ENCODE measurements at places on chromosomes 3 and 15.

- DNase-seq: peak; percentile 76
Observed at GRCh38 chr3:195094191-195094921, 176.6 kb downstream of the XXYLT1 start.

GRCh38 chr15:86558686-86559085 lies 479.0 kb downstream of the AGBL1 start:
- DNase-seq: no peak

DNA sequence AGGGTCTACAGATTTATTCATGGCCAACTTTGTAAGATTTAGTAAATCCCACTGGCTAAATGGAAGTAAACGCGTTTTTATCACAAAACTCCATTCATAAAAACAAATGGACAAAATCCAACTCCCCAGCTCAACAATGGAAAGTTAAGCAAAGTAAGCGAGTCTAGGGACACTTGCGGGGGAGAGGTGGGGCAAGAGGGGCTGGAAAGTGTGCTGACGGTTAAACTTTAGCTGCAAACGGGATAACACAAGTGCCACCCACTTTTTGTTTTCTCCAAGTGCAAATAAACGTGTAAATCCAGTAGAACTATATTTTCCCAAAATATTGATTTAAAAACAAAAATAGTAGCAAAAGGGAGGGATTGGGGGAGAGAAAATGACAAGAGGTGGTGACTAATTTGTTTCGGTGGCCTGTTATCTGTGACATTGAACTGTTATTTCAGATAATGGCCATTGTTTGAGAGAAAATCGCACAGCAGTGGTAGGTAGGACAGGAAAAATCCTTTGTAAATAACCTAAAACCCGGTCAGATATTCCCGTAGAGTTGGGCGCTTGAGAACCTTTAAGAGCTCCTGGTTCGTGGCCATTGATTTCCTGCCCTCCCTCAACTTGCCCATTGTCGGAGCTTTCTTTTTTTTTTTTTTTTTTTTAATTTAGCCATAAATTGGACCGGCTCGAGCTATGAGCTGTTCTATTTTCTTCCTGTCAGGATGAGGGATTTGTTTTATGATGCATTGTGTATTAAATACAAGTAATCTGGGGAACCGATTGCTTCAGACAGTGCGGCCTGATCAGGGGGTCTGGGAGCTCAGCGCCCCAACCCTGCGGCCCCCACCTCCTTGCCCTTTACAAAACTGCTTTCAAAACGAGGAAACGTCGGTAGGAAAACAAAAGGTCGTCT lies 514.8 kb downstream of the MECOM start:
- no peak for DNase-seq

DNA sequence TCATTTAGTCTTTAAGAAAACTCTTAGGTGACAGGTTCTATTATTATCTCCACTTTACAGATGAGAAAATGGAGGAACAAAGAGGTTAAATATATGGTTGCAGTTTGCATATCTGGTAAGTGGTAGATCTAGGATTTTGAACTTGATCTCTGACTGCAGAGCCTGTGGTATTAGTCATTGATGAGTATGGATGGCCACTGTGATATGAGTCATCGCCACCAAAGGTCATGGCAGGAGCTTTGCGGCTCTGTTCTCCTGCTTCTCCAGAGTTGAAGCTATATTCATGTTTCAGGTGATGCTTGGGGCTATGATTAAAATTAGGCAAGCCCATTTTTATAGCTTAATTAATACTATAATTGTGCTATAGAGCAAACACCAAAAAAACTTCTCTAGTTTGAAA lies 306.2 kb upstream of the DPPA4 start:
- peak; percentile 18 for DNase-seq

DNA sequence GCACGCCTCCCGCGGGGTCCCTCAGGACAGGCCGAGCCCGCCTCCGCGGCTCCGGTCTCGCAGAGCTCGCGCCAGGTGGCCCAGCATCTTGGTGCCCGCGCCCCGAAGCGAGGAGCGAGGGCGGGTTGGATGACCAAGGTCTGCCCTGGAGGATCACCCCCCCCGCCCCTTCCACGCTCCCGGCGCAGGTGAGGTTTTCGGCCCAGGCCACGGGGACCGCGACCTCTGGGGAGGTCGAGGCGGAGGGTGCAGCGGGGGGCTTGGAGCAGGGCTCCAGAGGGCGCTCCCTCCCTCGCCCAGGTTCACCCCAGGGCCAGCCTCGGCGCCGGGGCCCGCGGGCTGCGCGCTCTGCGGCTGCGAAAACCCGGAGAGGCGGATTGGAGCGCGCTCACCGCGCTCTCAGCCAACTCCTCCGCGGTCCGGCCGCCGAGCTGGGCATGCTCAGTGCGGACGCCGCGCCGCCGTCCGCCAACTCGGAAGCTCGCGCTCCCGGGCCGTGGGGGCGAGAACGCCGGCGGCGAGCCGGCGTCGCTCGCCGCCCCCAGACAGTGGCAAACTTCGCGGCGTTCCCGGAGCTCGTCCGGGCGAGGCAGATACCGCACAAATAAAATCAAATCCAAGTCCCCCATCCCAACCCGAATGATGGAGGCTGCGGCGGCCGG lies at the start of gene MED12L:
TSS of gene MED12L (plus strand) at position 438 of the 662 bp plus-strand sequence. CDS start 1,263 bp downstream, outside the sequence.
- peak; percentile 79 for DNase-seq

- no peak for DNase-seq
Observed at GRCh38 chr3:31622636-31623288, 90.0 kb downstream of the STT3B start.

- no peak for DNase-seq
Observed at GRCh38 chr15:65004993-65005392, 15.3 kb upstream of the SPG21 start.

GRCh38 chr15:90762109-90762508 lies 45.0 kb downstream of the BLM start:
- DNase-seq: no peak

- DNase-seq: no peak
Observed at GRCh38 chr3:40022297-40022827, 213.0 kb downstream of the MYRIP start.

GRCh38 chr15:70142322-70143191 lies 44.8 kb upstream of the TLE3 start:
- peak; percentile 41 for DNase-seq

DNA sequence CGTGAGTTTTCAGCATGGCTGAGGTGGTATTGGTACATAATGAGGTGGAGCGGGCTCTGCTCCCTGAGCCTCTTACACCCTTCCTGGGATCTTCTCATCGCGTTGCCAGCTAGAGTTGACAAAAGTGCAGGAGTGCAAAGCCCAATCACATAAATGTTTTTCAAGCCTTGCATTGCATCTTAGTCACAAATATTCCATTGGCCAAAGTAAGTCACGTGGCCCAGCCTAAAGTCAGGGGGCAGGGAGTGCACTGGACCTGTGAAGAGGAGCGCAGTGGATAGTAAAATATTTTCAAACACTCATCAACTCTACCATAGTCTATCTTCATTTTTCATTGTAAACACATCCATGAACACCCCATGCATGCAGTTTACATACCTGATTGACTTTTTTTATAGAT lies 329.8 kb upstream of the NR2E3 start:
- DNase-seq: no peak

DNA sequence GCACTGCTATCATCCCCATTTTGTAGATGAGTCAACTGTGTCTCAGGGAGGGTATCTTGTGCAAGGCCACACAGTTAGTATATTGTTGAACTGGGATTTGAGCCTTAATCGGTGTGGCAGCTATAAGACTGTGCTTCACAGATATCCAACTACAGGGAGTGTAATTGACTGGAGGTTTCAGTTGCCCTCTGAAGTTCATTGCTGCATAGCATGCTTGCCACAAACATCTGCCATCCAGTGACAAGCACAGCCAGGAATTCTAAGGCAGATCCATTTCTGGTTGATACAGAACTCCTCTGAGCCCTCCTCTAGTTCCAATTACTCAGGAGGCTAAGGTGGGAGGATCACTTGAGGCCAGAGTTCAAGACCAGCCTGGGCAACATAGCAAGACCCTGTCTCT lies 16.4 kb downstream of the FSD2 start:
- DNase-seq: peak; percentile 1

DNA sequence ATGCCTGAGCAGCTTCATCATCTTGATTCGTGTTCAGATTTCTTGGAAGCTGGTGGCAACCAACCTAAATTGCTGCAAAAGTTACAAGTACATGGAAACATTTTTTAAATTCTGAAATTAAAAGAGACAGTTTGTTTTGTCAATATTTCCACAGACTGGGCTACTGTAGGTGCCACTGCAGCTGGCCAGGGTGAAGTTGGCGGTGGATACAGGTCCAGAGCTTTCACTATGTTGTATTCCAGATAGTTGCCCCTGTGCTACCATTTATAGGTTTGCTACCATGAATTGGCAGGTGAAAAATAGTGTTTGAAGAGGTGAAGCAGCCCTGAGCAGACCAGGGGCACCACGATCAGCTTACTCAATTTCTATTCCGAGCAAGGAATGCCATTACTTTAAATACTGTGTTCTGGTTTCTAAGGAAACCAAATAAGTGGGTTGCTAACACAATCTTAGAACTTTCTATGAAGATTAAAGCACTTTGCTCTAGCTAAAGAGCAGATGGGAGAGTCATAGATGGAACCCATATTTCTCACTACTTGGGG lies 21.2 kb upstream of the SHC4 start:
- DNase-seq: no peak

GRCh38 chr3:181336597-181336996 lies 347.1 kb upstream of the DNAJC19 start:
- no peak for DNase-seq

GRCh38 chr3:128392818-128393544 lies 73.7 kb downstream of the DNAJB8 start:
- DNase-seq: no peak

GRCh38 chr3:183653209-183654064 lies 18.0 kb downstream of the KLHL24 start:
- DNase-seq: no peak

DNA sequence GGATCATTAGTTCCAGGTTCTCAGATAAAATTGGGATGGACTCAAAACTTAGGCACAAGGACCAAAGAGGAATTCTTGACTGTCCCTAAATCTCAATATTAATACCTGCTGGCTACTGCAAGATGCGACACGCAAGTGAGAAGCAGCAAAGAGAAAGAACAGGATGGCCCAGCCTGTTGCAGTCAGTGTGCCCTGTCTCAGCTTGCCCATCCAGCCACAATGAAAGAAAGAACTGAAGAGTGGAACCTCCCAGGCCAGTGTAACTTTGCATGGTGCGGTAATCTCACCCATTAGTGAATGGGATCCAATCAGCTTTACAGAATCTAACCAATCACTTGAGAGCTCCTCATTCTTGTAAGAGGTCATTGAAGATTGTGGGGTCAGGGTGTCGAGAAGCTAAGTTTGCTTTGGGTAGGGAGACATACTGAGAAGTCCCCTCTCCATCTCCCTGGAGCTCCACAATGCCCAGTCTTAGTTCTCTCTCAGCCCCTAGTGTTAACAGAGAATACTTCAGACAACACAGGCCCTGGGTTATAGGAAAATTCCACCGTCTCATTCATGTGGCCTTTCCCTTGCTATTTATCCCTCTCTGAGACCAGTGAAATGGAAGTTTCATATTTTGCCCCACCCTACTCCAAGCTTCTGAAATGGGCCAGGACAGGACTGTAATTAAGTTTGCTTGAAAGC lies 3.2 kb upstream of the SLC9A9 start:
- no peak for DNase-seq

DNA sequence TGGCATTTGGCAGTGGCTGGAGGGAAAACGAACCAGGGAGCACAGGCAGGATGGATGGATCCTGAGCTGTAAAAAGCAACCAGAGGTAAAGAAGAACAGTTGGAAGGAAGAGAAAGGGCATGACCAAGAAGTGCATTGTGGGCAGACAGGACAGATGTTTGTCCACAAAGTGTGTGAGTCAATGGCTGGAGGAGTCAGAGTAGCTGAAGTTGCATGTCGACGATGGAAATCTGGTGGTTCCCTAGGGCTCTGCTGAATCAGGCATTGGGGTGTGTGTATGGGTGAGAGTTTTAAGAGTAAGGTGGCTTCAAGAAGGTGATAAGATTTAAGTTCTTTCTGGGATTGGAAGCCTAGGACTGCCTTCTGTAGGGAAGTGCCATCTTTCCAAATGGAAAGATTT lies 214.0 kb upstream of the BHLHE40 start:
- DNase-seq: no peak

Measured in SW480 (cell line).